ENCODE measurements at places on chromosomes 11 and 22.

DNA sequence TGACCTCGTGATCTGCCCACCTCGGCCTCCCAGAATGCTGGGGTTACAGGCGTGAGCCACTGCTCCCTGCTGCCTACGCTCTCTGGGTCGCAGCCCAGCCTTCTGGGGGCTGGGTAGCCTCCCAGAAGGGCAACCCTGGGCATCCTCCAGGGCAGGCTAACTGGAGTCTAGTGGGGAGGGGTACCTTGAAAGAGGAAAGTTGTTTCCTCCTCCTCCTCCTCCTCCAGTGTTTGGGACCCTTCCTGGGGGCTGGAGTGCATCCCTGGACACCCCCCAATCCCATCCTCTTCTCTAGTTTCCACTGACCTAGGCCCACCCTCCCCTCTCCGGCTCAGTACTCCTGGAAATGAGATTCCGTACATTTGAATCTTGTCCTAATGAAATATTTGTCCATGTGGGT is 1.3 kb downstream of the PNPLA3 start:
- DNase-seq = no peak

GRCh38 chr22:31302537-31302936 is 10.2 kb upstream of the PIK3IP1 start:
- DNase-seq = no peak

DNA sequence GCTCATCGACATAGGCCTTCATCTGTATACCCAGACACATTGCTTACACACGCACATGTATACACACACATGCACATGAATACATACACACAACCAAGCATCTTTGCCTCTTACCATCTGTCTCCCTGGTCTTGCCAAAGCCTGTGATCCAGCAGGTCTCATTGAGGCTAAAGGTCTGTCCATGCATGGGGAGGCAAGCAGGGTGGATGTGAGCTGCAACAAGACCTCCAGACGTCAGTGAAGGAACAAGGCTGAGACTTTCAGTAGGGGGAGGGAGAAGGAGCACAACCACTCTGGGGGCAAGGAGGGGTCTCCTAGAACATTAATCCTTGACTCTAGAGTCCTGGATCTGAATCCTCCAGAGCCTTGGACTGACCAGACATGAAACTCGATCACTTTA is 23.7 kb downstream of the TMPRSS13 start:
- DNase-seq = no peak

GRCh38 chr11:16403851-16404250 is 47.5 kb upstream of the SOX6 start:
- DNase-seq = no peak

DNA sequence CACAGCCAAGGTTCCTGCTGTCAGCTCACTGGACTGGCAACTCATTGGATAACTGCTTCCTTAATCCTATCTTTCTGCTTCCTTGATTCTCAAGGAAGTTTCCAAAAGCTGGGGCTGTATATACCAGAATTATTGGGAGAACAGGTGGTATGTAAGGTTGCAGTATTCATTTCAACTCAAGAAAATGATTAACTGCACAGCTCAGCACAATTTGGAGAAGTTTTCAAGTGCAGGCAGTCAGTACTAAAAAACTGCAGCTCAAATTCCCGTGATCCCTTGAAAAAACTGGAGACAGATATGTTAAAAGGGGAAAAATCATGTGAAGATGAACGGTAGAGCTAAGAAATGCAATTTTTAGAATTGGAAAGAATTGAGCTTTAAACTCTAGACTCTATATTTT is 44.4 kb downstream of the GRM5 start:
- DNase-seq = no peak

DNA sequence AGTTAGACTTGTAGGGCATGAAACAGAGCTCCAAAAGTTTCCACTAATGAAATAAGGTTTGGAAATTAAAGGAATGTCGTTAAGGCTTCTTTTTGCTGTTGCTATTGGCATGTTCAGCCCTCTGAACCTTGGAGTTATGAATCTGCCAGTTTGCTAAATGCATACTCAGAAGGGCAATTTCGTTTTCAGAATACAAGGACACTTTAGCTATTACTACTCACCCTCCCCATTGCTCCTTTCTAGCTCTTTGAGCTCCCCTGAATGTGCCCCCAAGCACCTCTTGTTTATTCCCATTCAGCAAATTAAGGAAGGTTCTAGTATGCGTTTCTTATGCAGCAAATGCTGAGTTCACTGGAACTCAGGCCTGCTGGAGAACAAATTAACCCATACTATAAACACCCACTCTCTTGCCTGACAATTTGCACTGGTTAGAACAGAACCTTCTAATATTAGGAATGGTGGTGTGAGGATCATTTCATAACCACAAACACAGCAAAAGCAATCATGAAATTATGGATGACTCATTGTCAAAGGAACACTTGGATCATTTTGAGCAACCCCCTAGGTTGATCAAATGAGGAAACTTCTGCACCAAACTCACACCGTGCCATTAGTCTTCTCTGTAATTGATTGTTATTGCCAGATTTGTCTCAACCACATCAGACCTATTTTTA is 26.2 kb upstream of the LIN7C start:
- DNase-seq = no peak

- peak; percentile 25 for DNase-seq
Measured at GRCh38 chr11:75233754-75234172, 6.8 kb upstream of the TPBGL start.

GRCh38 chr11:86678823-86679222 is 6.4 kb upstream of the ME3 start:
- no peak for DNase-seq

- DNase-seq = no peak
Measured at GRCh38 chr11:65810046-65810868, 23.4 kb downstream of the OVOL1 start.

Measured in hindlimb muscle (tissue), 1 donor.